ENCODE measurements at places on chromosomes 5 and 9.

- DNase-seq: no peak
These were observed 256.2 kb upstream of the SMC2 start for GRCh38 chr9:103837940-103838339.

DNA sequence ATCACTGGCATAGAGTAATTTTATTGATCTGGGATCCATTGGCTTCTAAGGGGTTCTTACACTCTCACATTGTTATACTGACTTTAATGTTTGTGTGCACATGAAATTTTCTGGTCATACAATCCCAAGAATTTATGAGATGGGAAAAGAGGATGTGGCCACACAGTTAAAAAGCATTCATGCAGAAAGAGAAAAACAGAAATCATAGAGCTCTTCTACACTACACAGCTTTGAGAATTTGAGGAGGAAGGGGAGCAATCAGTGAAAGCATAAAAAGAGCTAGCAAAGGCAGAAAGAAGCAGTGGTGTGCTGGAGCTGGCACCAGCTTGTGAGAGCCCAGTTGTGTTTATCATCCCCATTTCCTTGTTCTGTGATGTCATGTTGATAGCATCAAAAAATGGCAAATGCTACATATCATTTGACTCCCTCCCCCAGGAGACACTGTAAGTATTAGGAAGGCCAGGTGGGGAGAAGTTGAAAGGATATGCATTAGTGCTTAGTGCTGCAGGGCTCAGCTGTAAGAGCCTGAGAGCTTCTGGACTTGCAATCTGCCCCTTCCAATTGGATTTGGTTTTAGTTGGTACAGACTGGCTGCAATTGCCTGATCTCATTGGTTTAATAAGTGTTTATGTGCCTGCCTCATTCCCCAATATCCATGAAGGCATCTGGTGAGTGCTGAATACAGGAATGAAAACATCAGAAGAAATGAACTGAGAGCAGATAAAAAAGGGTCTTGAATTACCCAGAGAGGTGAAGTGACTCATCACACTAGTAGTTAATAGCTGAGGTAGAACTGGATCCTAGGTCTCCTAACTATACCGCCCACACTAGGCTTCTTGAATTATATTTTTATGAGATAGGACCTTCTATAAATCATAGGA is 30.9 kb downstream of the RHOBTB3 start:
- DNase-seq: no peak

DNA sequence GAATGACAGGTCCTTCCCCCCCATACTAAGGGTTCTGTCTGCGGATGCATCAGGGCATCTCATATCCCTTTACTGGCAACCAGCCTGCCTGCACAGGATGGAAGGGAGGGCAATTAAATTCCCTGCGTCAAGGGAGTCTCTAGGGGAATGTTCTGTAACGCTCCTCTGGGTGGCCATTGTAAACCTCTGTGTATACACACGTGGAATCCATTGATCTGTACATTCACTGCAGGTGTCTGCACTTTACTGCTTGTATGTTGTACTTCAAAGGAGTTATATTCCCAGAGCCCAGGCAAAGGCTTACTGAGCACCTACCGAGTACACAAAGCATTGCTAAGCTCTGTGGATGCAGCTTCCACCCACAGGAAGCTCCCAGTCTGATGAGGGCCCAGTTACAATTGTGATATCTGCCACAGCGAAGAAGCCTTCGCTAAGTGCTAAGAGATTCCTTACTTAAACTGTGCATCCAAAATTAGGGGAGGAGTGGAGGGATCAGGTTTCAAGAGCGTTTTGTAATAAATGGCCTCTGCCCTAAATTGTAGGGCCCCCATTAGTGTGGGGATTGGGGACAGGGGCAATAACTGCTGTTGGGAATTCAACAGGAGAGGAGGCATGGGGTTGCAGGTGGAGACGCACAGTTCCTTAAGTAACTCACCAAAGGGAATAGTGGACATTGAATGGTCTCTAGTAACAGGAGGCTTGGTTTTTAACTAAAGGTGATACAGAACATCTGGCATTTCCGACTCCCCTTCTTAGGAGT is 1.5 kb upstream of the RETREG1 start:
- no peak for DNase-seq

DNA sequence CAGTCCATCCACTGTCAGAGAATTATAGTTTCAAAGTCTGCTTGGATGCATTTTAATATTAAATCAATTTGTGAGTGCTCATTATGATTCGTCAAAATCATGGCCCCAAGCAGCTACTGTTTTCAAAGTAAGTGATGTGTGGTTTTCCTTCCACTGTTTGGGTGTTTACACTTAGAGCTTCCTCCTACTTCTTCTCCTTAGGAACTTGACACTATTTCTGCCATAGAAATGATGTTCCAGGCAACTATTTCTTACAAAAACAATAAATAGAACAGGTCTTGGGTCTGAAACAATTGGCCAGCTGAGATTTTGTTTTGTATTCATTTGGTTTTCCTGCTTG is 132.8 kb upstream of the RAI14 start:
- no peak for DNase-seq

GRCh38 chr9:107751567-107752210 is 262.1 kb upstream of the KLF4 start:
- DNase-seq: no peak

DNA sequence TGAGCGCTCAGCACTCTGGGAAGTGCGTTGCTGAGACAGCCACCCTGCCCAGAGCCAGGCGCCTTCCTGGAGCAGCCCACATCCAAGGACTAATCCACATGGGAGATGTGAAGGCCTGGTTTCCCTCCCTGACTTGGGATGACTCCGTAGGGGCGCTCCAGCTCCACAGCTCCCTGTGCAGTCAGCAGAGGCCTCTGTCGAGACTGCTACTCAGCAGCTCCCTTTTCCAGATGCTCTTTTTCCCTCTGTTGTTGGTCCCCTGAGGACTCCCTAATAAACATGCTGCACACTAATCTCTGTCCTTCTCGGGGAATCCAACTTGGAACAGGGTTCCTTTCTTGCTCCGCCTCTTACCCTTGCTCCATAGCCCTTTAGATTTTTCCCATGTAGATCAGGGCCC is 237.3 kb downstream of the ZSWIM6 start:
- no peak for DNase-seq

- DNase-seq: no peak
These were observed 53.2 kb downstream of the NDST1 start for GRCh38 chr5:150561192-150561512.

- no peak for DNase-seq
These were observed 32.8 kb upstream of the IL17B start for GRCh38 chr5:149411738-149412519.

GRCh38 chr9:19618816-19619215 is 170.0 kb downstream of the SLC24A2 start:
- no peak for DNase-seq

Data from T47D (cell line).